H7 (cell line): ENCODE measurements at places on chromosomes 2 and 18.

DNA sequence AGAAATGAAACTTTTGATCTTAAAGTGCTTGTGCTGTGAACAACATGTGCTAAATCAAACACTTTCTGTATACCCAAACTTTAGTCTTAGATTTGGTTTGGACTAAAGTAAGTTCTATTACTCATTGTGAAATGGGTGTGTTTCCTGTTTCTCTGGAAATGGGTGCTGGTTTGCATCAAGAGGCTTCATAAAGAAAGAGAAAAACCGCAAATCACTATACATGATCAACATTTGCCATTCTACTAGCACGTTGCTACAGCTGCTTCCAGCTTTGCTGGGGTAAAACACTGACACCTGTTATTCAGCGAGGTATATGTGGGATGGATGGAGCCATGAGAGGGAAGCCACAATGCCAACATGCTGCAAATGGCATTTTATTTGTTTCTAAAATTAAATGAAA lies 547.0 kb upstream of the ACVR2A start:
- no peak for DNase-seq

DNA sequence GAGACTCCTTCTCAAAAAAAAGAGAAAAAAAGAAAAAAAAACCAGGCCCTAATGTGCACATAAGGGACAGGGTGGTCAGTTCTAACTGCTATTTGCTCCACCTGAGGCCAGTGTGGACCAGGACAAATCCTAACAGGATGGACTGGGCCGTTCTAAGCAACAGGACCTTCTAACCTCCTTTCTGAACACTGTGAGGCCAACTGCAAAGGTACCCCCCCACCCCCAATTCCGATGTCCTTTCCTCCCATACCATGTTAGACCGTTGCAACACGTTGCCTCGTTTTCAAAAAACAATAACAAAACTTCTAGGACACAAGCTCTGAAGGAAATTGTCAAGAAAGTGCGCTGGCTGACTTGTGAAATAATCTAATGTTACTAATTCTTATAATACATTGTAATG lies 1.2 kb downstream of the THAP4 start:
- no peak for DNase-seq

GRCh38 chr2:31937741-31938140 lies 73.1 kb downstream of the MEMO1 start:
- DNase-seq = no peak

- DNase-seq = no peak
Observed at GRCh38 chr2:5661362-5661761, 30.8 kb upstream of the SOX11 start.

DNA sequence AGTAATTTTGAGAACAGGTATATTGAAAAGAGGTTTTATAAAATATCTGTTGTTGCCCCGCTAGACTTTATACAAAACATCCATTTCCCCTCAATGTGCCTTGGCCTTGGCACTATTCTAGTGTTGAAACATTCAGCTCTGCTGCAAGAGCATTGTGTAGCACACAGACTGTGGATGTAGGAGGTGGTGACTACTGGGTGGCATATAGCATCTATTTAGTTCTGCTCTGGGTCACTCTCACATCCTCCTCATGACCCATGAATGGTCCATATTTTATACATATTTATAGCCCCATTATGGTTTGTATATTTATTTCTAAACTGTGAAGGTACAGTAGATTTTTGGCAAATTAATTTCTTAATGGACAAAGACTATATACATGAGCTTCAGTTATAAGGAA lies 1022.0 kb upstream of the CELF4 start:
- no peak for DNase-seq

DNA sequence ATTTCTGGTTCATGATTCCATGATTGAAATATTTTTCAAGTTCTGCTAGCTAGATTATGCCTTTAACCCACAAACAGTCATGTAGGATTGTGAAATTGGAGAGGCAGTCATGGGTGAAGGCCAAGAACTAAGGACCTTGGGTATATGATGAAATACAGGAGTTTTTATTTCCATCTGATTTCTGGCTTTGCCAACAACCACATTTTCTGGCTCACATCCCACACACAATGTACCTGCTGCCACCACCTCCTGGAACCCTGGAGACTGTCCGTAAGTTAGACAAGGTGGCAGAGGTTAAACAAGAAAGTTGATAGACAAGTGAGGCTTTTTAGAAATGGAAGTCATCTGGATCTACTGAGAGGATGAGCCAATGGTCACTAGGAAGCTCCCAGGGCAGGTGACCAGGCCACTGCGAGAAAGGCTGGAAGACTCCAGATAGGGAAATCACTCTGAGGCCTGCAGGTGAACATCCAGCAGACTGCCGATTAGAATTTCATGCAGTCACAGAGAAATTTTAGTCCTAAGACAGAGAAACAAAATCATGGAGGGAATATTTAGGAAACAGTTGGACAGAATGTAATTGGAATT lies 402.0 kb downstream of the ALK start:
- no peak for DNase-seq

DNA sequence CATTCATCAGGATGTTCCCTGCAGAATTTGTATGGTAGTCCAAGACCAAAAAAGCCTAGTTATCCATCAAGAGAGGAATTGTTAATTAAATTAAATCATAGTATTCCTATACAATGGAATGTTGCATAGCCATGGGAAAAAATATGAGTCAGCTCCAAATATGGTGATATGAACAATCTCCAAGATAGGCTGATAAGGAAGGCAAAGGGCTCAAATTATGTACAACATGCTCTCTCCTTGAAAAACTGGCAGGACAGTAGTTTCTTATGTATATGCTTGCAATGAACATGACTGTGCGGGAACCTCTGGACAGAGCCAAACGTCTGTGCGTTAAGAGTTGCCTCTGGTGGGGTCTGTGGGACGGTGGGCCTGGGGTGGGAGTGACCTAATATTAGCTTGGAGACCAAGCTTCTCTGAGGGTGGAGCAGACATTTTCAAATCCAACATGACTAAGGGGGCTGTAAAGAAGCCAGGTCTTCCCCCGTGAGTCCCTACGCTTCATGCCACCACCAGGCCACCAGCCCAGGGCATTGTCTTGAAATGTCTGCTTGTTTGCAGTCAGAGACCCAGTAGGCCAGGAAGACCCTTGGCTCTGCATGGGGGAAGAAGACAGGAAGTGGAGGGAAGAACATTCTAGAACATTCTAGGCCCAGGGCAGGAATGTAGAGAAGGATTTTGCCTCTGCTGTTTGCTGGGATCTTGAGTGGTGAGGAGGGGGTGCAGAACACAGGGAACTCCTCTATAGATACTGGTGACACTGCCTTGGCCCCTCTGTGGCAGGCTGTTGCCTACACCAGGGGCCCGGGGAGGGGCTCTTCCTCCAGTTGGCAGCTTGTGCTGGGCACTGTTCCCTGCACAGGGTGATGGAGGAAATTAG lies 244.0 kb upstream of the HS6ST1 start:
- no peak for DNase-seq

DNA sequence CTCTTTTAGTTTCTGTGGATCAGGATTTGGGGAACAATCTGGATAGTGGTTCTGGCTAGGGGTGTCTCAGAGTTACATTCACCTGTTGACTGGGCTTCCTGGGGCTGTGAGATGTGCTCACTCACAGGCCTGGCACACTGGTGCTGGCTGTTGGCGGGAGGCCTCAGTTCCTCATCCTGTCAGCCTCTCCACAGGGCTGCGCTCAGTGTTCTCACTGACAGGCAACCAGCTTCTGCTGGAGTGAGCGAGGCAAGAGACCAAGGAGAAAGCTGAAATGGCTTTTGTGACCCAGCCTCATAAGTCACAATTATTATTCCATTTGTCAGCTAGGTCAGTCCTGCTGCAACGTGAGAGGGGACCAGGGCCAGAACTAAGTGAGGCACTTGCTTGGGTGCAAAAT lies 180.6 kb upstream of the GLI2 start:
- DNase-seq = no peak

DNA sequence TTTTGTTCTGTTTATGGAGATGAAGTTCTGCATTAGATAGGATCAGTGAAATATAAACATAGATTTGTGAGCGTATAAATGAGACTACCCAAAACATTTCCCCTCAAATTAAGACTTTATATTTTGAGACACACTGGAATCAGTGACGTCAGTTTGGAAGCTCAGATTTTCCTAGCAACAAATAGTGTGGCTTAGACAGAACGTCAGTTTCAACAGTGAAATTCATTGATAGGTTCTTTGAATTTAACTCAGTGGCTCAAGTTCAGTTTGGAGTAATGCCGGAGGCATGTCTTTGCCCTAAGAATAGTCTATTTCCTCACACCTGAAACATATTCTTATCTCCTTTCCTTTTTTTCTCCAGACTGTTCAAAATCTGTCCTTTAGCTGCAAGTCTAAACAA lies 113.6 kb upstream of the ARHGAP15 start:
- DNase-seq = no peak

GRCh38 chr2:42784204-42784880 lies 8.0 kb downstream of the HAAO start:
- DNase-seq = peak; percentile 42

- DNase-seq = no peak
Observed at GRCh38 chr18:22470248-22471235, 52.8 kb upstream of the CTAGE1 start.

- no peak for DNase-seq
Observed at GRCh38 chr18:36321658-36322407, 24.3 kb downstream of the FHOD3 start.

- no peak for DNase-seq
Observed at GRCh38 chr2:240728827-240729226, 37.2 kb downstream of the AQP12A start.

- DNase-seq = no peak
Observed at GRCh38 chr18:65587491-65587890, 163.3 kb upstream of the CDH7 start.

GRCh38 chr2:29632018-29632417 lies 289.4 kb downstream of the ALK start:
- no peak for DNase-seq

DNA sequence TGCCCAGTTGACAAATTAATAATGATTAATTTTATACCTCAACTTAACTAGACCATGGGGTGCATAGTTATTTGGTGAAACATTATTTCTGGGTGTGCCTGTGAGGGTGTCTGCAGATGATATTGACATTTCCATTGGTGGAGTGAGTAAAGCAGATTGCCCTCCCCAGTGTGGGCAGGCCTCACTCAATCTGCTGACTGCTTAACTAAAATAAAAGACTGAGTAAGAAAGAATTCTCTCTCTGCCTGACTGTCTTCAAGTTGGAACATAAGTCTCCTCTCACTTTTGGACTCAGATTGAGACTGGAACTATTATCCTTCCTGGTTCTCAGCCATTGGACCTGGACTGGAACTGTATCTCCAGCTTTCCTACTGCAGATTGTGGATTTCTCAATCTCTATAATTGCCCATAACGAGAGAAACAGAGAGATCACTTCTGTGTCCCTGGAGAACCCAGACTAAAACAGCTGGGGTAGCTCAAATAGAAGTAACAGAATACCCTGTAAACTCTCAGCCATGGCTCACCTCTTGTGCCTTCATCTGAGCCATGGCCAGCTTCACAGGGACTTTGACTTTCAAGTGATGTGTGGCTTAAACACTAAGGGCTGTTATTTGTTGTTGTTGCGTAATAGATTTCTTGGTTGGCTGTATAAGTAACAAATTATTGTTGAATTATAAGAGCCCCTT lies 575.3 kb upstream of the RAB6C start:
- no peak for DNase-seq

- DNase-seq = no peak
Observed at GRCh38 chr18:25650201-25650941, 298.4 kb upstream of the ZNF521 start.

- no peak for DNase-seq
Observed at GRCh38 chr2:77322431-77322830, 199.7 kb downstream of the LRRTM4 start.

- no peak for DNase-seq
Observed at GRCh38 chr2:111176867-111177266, 56.2 kb downstream of the BCL2L11 start.

DNA sequence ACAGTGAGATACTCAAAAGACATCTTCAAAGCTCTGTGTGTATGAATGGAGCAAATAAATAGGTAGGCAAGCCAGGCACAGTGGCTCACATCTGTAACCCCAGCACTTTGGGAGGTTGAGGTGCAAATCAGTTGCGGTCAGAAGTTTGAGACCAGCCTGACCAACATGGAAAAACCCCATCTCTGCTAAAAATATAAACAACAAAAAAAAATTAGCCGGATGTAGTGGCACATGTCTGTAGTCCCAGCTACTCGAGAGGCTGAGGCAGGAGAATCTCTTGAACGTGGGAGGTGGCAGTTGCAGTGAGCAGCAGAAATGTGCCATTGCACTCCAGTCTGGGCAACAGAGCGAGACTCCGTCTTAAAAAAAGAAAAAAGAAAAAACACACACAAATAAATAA lies 945.1 kb upstream of the PIK3C3 start:
- DNase-seq = no peak

- DNase-seq = peak; percentile 43
Observed at GRCh38 chr18:79903787-79904356, 47.6 kb downstream of the SLC66A2 start.

DNA sequence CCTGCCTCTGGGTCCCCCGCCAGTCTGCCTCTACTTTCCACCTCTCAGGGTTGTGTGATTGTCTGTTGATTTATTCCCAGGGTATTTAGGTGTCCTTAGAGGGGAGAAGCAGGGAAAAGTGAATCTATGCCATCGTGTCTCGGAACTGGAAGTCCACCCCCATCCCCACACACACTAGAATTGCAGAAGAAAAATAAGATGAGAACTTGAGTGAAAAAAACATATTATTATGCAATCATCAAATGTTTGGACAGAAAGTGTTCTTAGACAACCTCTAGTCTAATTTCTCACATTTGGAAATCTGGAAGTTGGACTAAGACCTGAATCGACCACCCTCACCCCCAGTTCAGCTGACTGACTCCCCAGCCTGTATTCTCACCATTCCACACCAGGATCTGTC lies 14.1 kb upstream of the CASP8 start:
- DNase-seq = no peak

- no peak for DNase-seq
Observed at GRCh38 chr2:143347901-143348414, 218.7 kb downstream of the ARHGAP15 start.
